ENCODE measurements at places on chromosomes 4 and X.
A peak's percentile ranks its signal among the peaks of the same experiment; 100 is the strongest.

DNA sequence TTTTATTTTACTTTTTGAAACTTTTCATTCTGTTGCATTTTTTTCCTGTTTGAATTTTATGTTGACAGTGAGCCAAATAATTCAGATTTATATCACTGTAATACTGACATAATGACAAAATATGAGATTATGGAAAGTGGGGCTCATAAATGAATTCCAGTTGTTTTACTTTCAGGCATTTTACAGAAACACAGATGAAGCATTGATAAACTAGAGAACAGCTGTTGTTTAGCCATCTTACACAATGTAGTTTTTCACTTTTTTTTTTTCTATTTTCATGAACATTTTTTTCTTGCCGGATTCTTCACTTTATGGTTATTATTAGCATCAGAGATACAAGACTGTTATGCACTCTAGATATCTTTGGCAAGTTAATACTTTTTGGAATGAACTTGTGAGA, 91.7 kb upstream of the PAQR3 start:
- DNase-seq = no peak

- no peak for DNase-seq
Observed at GRCh38 chr4:36574816-36575215, 293.4 kb downstream of the DTHD1 start.

- DNase-seq = no peak
Observed at GRCh38 chrX:96705905-96706304, 21.3 kb downstream of the DIAPH2 start.

DNA sequence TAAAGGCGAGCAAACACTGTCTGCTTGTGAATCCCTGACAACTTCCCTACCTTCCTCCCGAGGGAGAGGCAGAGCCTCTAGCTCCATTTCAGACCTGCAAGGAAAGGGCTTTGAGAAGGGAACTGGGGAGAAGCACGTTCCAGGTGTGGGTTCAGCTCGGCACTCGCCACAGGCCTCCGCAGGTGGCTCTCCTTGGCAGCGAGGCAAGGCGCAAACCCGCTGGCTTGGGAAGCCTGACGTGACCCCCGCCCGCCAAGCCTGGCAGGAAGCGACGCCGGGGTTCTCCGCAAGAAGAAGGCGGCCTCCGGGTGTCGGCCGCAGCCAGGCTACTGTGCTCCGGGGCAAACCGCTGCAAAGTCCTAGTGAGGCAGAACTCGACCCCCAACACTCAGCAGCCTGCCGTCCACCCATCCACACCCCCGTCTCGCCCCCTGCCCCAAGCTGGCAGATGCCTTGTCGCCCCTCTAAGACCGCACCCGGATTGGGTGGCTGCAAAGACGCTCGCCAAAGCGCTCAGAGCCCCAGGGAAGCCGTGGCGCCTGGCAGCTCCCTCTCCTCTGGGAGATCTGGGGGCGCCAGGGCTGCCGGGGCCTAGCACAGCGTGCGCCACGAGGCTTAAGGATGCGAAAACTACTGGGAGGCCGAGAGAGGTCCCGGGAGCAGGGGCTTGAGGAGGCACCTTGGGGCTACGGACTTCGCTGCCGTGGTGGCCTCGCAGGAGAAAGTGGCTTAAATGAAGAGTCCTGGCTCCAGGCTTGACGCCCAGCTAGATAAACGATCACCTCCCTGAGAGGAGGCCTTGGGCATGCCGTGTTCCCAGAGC, 21.8 kb downstream of the NKX3-2 start:
- DNase-seq = no peak

DNA sequence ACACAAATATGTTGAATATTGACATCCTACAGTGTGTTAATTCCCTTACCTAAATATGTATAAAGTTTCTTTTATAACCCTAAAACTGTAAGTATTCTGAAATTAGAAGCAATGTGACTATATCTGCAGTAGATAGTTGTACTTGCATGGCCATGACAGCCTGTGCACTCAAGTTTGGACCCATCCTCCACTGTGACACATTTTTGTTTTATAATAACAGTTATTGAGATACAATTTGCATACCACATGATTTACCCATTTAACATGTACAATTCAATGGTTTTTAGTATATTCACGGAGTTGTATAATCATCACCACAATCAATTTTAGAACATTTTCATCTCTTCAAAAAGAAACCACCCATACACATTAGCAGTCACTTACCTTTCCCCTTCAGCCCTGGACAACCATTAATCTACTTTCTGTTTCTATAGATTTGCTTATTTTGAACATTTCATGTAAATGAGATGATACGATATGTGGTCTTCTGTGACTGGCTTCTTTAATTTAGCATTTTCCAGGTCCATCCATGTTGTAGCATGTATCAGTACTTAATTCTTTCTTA, 29.6 kb downstream of the HERC3 start:
- DNase-seq = no peak

GRCh38 chrX:133749951-133750350, 235.4 kb downstream of the GPC3 start:
- no peak for DNase-seq

GRCh38 chr4:31106419-31106818, 386.2 kb downstream of the PCDH7 start:
- DNase-seq = no peak

- DNase-seq = peak; percentile 60
Observed at GRCh38 chr4:105140684-105141490, 5.8 kb upstream of the TET2 start.

GRCh38 chr4:126705266-126705665, 927.5 kb upstream of the INTU start:
- no peak for DNase-seq

All from stimulated activated naive CD4-positive, alpha-beta T cell (primary cell).